Left cardiac atrium (tissue), 4 donors: ENCODE measurements at places on chromosomes 5 and 9. TPM values are rescaled to one million over a fixed set of nuclear protein-coding genes. Genes with fewer than 3 reads are reported as not detected.
A peak's percentile ranks its signal among the peaks of the same experiment; 100 is the strongest.

DOK3 gene
- 5.3 TPM for total RNA-seq

F2RL1 gene
- total RNA-seq = 3.9 TPM

IFNB1 gene
- total RNA-seq = not detected

TRAF2 gene
- total RNA-seq = 11.8 TPM

COL15A1 gene
- total RNA-seq = 75.0 TPM

PCDHGC5 gene
- 0.97 TPM for total RNA-seq

ALDH1A1 gene
- 45.0 TPM for total RNA-seq

IL4 gene
- not detected for total RNA-seq

TLE1 gene
- total RNA-seq = 15.0 TPM

GRCh38 chr9:7164440-7165330, 406.9 kb downstream of the KDM4C start:
- DNase-seq = no peak

- peak; percentile 3 for DNase-seq
Measured at GRCh38 chr9:135341612-135342169, 137.9 kb upstream of the PPP1R26 start.

GRCh38 chr5:67012171-67012570, 184.4 kb downstream of the CD180 start:
- no peak for DNase-seq

DNA sequence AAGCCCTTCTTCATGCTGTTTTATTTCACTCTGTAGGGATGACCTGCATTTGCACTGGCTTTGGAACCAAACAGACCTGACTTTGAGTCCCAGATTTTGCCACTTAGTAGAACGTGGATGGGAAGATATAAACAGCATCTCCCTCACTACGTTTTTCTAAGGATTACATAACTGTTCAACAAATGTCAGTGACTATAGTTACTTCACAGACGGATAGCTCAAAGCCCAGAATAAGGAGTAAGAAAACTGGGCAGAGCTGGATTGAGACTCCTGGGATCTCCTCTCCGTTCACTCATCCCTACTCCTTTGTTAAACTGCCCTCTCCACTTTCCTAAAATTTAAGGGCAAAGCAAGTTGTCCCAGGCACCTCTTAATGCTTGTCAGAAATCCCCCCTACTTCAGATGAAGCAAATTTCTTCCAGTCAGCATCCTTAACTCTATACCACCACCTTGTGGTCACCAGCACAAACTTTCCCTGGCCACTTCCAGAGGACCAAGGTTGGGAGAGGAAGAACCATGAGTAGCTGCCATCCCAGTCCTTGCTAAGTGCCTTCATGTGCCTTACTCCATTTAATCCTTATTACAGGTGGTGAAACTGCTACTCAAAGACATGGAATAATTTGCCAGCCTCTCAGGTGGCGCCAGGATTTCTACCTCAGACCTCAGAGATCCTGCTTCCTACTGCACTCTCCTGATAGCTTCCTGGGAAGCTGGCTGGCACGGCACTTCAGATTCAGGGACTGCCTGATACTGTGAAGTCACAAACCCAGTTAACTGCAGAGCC, 38.4 kb downstream of the EGR1 start:
- DNase-seq = no peak

GRCh38 chr5:44991693-44992092, 182.9 kb downstream of the MRPS30 start:
- no peak for DNase-seq

- peak; percentile 85 for DNase-seq
Measured at GRCh38 chr5:141512390-141512910, 23.6 kb downstream of the PCDHGC5 start.

DNA sequence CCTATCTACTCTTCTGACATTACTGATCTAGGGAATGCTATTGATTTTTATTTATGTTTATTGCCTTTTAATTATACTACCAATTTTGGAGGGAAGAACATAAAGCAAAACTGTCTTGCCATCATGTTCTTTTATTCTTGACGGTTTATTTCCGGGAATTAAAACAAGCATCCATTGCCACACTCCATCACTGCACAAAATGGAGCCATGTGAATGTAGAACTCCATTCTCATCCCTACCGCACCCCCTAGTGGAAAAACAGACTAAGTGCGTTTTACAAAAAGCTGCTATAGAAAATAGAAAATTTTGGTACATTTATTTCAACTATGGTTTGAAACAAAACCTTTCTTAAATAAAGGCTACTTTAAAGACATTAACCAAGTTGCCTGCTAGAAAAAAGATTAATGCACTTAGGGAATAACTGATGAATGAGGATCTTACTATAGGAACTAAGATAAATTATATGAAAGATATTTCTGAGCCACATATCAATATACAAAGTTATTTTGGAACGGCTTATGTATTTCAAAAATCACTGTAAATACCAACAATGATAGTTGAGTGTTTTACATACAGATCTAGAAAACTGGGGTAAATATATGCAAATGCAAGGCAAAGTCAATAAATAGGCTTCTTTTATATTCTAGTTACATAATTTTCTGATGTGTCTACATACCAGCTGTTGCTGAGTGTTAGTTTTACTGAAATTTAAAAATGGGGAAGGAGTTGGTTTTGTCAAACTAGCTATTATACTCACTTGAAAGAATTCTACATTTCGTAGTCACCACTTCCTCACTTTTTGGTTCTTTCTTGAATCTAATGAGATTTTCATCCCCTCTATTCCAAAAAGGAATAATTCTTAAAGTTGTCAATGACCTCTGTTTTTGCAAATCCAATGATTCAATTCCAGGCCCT, 26.5 kb downstream of the OXCT1 start:
- no peak for DNase-seq

DNA sequence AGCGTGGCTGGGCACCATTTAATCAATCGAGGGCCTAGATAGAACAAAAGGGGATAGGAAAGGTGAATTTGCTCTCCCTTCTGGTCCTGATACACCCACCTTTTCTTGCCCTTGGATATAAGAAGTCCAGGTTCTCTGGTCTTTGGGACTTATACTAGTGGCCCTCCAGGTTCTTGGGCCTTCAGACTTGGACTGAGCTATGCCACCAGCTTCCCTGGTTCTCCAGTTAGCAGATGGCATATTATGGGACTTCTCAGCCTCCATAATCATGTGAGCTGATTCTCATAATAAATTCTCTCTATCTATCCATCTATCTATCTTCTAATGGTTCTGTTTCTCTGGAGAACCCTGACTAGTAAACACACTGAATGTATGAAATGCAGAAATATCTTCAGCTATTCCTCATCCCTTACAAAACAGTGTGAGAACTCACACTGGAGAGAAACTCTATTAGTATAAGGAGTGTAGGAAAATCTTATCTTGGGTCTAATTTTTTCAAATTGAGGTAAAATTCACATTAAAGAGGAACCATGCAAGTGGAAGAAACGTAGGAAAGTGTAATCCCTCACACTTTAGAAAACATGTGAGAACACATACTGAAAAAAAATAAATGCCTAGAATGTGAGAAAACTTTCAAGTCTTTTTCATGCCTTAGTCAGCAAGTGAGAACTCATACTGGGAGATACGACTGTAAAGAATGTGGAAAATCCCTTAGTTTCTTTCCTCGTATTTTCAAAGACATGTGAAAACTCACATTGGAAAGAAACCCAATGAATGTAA, 15.5 kb downstream of the PCDHB15 start:
- no peak for DNase-seq

DNA sequence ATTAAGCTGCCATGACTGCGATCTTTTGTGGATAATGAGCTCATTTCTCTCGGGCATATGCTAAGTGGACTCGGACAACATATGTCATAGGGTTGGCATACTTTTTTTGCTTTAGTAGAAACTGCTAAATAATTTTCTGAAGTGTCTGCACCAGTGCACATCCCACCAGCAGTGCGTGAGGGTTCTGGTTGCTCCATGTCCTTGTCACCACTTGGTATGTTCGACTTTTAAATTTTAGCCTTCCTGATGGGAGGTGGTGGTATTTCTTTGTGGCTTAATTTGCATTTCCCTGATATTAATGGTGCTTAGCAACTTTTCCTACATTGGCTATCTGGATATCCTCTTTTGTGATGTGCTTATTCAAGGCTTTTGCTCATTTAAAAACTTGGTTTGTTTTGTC, 57.8 kb upstream of the NRARP start:
- DNase-seq = no peak

DNA sequence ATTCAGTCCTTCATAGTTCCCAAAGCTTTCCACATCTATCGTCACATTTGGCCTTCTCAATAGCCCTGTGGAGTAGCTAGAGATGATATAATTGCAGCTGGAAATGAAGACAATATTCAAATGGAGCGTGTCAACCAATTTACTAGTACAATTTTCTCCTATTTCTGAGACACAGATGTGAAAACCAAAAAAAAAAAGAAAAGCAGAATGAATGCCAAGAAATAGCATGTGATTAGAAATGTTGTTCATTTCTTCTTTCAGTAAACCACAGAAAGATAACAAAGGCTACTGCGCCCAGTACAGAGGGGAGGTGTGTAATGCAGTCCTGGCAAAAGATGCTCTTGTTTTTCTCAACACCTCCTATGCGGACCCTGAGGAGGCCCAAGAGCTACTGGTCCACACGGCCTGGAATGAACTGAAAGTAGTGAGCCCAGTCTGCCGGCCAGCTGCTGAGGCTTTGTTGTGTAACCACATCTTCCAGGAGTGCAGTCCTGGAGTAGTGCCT, 99.0 kb downstream of the MUSK start:
- peak; percentile 50 for DNase-seq

DNA sequence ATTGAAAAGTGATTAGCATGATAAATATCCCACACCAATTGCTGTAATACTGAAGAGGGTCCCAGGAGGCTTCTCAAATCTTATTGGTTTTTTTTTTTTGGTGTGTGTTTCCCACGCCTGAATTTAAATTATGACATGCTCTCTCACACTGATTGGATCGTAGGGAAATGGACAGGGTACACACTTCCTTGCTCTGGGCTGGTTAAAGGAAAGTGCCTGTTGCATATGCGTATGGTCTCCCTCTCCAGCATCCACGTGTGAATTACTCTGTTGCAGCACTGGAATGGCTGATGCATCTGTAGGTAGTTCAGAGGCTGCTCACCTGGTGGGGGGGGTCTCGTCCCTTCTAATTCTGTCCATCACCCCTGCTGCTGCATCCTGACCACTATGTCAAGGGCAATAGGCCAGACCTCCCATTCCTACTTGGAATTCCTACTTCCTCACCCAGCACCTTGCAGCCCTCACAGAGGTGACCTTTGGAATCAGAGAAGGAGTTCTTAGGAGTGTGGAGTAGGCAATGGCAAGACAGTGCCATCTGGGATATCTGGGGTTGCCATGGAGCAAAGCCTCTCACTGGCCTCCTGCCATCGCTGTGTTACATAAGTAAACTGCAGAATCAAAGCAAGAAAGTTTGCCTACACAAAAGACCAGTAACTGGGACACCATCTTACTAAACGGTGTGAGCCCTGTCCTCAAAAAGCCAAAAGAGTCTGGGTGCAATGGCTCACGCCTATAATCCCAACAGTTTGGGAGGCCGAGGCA, 71.4 kb upstream of the FBXW11 start:
- DNase-seq = no peak
